ENCODE measurements at places on chromosomes 5 and 9.

- no peak for DNase-seq
Observed at GRCh38 chr5:77431286-77431685, 60.8 kb downstream of the WDR41 start.

- DNase-seq = no peak
Observed at GRCh38 chr5:13976867-13977830, 32.7 kb upstream of the DNAH5 start.

- no peak for DNase-seq
Observed at GRCh38 chr9:92512622-92513021, 23.2 kb downstream of the ECM2 start.

- DNase-seq = no peak
Observed at GRCh38 chr9:2119566-2119965, 104.4 kb downstream of the SMARCA2 start.

DNA sequence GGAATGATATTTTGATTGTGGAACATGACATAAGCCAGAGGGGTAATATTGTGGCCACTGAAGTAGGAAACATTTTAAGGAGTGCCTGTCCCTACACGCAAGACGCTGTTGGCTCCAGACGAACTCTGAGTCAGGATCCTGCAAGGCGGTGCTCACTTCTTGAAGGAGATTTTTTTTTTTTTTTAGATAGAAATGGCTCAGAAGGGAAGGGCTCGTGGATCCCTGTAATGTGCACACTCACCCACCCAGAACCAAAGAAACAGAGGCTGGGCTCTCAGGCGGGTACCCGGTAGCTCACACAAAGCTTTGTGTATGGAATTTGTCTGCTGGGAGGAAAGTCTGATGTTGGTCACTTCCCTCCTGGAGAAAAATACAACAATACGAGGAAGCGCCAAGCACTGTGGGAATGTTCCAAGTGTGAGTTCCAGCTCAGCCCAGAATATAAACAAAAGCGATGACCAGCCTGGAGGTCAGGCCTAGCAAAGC, 25.7 kb downstream of the RAPGEF1 start:
- no peak for DNase-seq

DNA sequence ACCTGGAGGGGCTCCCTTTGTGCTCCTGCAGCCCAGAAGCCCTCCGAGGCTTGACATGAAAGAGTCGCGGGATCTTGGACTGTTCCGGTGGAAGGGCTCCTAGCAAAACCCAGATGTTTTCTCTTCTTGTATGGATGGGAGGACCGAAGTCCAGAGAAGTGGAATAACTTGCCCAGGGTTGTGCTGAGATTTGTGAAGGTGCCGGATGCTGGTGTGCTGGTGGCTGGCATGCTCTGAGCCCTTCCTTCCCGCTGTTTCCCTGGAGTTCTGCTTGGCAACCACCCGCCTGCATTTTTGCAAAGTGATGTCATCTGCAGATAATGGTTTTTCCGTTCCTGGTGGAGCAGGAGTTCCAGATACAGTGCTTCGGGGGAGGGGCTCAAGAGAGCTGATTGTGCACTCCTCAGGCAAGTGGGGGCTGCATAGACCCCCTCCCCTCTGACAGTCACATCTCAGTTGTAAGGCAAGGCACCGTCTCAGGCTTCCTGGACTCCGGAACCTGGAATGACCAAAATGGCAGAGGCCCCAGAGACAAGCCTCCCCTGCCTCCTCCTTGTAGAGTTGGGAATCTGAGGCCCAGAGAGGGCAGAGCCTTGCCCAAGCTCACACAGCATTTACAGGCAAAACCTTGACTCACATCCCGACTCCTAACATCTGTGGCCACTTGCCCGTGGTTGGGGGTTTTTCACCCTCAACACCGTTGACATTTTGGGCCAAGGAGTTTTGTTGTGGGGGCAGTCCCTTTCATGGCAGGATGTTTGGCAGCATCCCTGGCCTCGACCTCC, 157.0 kb downstream of the RGS3 start:
- peak; percentile 76 for DNase-seq

- DNase-seq = no peak
Observed at GRCh38 chr5:178740921-178741320, 10.5 kb upstream of the ZNF354A start.

DNA sequence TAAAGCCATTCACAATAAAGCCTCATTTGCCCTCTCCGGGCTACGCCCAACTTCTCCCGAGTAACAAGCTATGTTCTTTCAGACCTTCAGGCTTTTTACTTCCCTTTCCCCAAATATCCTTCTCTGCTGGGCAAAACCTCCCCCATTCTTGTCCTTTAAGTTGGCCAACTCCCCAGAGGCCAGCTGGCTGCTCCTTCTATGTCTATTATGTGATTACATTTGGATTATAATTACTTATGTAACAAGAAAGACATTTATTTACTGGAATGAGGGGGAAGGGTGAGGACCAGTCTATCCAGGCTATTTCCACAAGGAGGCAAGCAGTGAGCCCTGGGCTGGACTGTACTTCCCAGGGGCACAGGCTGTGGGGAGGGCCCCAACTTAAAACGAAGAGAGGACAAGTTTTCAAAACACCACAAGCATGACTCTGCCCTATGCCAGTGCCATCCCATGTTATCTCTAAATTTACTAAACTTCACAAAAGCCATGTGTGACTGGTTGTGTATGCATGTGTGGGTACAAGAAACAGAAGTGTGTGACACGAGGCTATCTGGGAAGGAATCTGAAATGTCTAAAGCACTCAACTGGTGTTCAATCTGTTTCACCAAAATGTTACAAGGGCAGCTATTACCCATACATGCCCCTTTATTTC, 84.5 kb downstream of the GNAQ start:
- no peak for DNase-seq

DNA sequence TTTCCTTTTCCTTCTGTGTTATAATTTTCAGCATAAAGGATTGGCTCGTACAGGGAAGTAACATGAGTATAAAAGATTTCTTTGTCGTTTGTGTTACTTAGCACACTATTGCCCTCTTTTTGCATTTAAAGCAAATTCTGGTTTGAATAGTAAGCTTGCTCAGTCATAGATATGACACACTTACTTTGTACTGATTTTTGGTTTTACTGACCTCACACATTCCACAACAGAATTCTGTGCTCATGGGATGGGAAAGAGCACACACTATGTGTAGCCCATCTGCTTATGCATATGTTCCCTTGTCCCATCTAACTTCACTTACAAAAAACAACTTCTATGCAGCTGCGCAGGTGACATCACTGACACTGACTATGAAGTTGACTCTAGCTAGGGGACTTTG, 111.9 kb upstream of the MTAP start:
- no peak for DNase-seq

- no peak for DNase-seq
Observed at GRCh38 chr9:109475526-109475925, 22.6 kb downstream of the PTPN3 start.

DNA sequence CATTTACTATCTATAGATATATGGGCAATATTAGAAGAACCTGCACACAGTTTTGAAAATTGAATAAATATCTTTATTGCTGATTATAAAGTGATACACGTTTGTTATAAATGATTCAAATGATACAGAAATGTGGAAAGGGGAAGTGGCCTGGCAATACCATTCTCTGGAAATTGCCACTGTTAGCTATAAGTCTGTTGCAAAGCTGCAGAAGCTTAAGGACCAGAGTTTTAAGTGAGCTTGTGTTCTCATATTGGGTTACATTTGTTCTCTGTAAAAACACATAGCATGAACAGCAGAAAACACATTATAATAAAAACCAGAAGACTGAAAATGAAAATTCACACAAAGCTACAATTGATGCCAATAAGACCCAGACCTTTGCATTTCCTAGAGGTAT, 59.6 kb downstream of the RASGRF2 start:
- no peak for DNase-seq

GRCh38 chr5:11143456-11144267, 382.6 kb upstream of the DAP start:
- peak; percentile 51 for DNase-seq

- no peak for DNase-seq
Observed at GRCh38 chr9:136306211-136307208, 2.6 kb upstream of the CCDC187 start.

DNA sequence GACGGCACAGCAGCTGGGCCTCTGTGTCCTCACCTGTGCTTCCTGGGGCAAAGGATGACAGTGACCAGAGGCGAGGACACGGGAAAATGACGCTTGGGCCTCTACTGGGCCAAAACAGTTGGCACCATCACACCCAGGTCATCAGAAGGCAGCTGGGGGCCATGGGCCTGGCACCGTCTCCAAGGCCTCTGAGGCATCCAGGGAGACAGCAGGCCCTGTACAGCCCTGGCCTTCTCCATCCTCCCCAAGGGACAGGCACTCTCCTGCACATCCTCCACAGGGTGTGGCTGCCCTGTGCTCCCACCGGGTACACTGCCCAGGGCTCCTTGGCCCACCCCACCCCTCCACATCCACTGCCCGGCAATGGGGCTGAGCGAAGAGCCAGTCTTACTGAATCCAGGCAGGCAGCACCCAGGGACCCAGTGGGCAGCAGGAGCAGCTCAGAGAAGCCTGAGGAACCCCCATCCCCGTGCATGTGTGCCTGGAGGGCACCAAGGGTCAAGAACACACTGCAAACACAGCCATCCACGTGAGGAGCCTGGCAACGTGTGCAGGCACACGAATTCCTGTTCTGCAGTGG, 4.0 kb downstream of the LPCAT1 start:
- peak; percentile 1 for DNase-seq

GRCh38 chr9:19133549-19134345, 6.5 kb upstream of the PLIN2 start:
- DNase-seq = no peak

GRCh38 chr9:106717686-106718085, 145.3 kb upstream of the ZNF462 start:
- DNase-seq = no peak

- DNase-seq = peak; percentile 84
Observed at GRCh38 chr9:127921557-127922120, 4.8 kb upstream of the ST6GALNAC4 start.

- no peak for DNase-seq
Observed at GRCh38 chr9:136863623-136864273, 2.4 kb downstream of the EDF1 start.

DNA sequence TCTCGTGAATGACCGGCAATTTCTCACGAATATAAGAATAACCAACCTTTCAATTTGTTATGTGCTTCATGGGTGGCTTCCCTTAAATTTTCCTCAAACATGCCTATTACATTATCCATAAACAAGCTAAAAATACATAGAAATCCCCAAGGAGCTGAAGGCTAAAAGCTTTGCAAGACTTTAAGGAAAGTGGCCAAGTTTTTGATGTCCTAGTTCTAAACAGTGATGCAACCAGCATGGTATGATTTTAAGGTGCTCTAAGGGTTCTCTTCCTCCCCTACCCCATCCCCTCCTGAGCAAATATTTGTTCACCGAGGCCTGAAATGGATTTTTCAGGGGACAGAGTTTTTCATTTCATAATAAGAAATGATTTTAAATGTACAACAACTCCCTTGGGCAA, 79.8 kb downstream of the RGS7BP start:
- DNase-seq = no peak

DNA sequence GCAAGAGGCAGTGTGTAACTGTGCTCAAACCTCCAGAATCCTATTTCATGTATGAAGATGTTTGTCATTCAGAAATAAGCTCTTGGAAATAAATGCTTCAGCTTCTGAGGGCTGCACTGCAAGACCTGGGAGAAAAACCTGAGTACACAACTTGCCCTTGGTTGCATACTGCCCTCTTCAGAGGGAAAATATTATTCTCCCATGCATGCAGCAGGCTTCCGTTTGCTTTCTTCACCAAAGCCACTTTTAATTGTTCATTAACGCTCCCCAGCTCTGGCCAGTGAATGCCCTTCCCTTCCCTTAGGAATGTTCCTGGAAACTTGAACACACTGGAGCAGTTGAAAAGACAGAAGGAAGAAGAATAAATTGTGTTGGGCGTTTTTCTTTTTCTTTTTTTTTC, 2.5 kb upstream of the WHRN start:
- no peak for DNase-seq

GRCh38 chr5:180799902-180800801, 2.5 kb downstream of the MGAT1 start:
- no peak for DNase-seq

DNA sequence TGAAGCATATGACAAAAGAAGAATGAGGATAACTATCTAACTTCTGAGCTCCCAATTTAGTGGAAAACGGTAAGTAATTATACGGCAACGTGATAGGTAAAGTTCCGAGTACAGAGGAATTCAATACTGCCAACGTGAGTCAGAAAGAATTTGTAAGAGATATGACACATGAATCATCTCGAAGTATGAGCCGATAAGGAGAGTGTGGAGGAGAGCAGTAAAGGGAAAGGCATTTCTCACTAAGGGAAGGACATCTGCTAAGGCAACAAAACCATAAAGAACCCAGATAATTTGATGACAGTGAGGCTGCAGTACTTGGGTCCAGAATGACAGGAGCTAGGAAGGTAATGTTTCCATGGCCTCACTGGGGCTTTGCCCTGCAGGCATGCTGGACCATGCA, 11.0 kb downstream of the MPDZ start:
- DNase-seq = no peak

GRCh38 chr5:157182143-157182757, 1.6 kb downstream of the ITK start:
- no peak for DNase-seq

- DNase-seq = peak; percentile 73
Observed at GRCh38 chr5:139633295-139634027, 14.7 kb upstream of the CXXC5 start.

DNA sequence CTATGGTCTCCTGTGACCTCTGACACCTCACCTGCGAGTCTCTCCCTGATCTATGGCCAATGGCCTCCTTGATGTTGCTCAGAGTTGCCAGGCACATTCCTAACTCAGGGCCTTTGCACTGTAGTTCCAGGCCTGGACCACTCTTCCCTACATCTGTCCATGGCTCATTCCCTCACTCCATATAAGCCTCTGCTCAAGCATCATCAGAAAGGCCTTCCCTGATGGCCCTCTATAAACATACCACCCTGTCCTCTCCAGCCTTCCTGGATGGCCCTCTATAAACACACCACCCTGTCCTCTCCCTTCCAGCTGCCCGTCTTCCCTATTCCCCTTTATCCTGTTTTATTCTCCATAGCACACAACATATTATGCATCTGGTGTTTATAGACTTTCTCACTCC, 102.8 kb downstream of the GTF3C4 start:
- DNase-seq = no peak

DNA sequence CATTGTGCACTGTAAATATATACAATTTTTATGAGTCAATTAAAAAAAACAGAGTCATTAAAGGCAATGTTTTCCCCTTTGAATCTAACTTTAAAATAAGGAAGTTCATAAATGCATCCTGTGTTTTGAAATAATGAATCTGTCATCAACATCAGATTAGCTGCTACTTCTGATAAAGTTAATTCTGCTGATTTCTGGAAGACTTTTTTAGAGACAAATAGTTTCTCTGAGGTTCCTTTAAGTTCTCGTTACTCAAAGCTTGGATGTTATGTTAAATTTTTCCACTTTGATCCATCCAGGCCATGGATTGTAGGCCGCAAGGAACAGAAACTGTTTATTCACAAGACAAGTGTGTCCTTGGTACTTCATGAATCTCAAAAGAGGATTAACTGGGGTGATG, 115.5 kb downstream of the CARTPT start:
- DNase-seq = no peak

- DNase-seq = no peak
Observed at GRCh38 chr5:107888541-107888940, 217.8 kb upstream of the EFNA5 start.

GRCh38 chr5:13189532-13189931, 755.0 kb downstream of the DNAH5 start:
- no peak for DNase-seq
